ENCODE measurements at places on chromosomes 2 and 18.

DNA sequence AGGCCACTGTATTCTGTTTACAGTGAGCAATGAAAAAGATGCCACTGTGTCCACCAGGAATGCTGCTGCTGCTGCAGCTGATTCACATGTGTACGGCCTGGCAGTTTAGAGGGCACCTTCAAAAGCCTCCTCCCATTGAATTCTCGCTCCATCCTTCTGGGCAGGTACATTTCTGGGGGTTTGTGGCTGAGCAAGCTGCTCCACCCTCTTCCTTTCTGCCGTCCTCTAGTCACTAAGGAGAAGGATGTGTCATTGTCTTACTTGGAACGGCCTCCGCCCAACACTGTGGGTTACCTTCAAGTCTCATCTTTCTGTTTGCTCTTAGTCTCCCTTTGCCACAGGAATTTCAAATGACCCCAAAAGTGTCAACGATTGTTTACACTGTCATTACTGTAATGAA, 182.0 kb downstream of the ZBTB7C start:
- DNase-seq = no peak

- DNase-seq = no peak
Measured at GRCh38 chr18:3147935-3148554, 71.7 kb downstream of the MYOM1 start.

GRCh38 chr2:46120792-46121555, 176.2 kb upstream of the EPAS1 start:
- DNase-seq = no peak

DNA sequence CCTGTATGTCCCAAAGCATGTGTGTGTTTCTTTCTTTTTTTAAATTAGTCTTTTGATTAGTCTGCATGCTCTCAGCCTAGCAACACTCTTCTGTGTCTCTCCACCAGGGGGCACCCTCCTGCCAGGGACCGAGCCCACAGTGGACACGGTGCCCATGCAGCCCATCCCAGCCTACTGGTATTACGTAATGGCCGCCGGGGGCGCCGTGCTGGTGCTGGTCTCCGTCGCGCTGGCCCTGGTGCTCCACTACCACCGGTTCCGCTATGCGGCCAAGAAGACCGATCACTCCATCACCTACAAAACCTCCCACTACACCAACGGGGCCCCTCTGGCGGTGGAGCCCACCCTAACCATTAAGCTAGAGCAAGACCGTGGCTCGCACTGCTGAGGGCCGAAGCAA, 93.8 kb downstream of the NRP2 start:
- peak; percentile 93 for DNase-seq
